ENCODE measurements at places on chromosomes 5 and 9.

- no peak for DNase-seq
Measured at GRCh38 chr9:137198051-137198901, 2.3 kb downstream of the TPRN start.

DNA sequence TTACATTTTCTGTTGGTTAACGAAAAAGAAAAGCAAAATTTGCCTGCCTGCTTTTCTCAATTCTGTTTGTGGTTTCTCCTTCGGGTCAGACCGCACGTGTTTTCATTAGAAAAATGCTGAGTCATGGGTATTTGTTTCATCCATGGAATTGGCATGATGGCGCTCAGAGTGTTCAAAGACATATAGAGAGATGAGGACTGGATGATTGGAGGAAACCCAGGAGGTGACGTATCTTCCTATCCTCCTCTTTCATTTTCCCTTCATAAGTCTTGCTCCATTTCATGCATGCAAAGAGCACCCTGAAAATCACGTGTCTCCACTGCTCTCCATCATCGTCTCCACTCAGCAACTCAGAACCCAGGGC, 353.8 kb upstream of the WWC1 start:
- no peak for DNase-seq

GRCh38 chr5:156119692-156120091, 207.3 kb upstream of the SGCD start:
- no peak for DNase-seq

DNA sequence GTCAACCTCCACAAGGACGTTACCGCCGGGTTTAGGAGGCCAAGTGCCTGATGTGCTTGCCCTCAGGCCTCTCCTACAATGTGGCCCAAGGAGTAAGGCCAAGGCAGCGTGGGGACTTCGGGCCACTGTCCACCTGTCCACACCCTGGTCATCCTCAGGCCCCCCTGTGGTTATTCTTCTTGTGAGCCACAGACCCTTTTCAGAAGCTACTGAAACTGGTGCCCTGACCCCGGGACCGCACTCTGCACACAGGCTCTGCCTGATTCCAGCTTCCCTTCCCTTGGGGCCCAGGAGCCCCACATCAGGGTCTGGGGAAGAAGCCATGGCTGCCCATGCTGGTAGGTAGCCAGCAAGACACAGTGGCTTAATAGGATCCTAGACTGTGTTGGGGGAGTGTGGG, 128.8 kb downstream of the OLFM1 start:
- DNase-seq = no peak

- DNase-seq = no peak
Measured at GRCh38 chr9:69427286-69427685, 102.3 kb downstream of the ENTREP1 start.

GRCh38 chr5:158640593-158640980, 459.1 kb downstream of the EBF1 start:
- no peak for DNase-seq

GRCh38 chr5:173472784-173473278, 143.6 kb downstream of the BOD1 start:
- no peak for DNase-seq

DNA sequence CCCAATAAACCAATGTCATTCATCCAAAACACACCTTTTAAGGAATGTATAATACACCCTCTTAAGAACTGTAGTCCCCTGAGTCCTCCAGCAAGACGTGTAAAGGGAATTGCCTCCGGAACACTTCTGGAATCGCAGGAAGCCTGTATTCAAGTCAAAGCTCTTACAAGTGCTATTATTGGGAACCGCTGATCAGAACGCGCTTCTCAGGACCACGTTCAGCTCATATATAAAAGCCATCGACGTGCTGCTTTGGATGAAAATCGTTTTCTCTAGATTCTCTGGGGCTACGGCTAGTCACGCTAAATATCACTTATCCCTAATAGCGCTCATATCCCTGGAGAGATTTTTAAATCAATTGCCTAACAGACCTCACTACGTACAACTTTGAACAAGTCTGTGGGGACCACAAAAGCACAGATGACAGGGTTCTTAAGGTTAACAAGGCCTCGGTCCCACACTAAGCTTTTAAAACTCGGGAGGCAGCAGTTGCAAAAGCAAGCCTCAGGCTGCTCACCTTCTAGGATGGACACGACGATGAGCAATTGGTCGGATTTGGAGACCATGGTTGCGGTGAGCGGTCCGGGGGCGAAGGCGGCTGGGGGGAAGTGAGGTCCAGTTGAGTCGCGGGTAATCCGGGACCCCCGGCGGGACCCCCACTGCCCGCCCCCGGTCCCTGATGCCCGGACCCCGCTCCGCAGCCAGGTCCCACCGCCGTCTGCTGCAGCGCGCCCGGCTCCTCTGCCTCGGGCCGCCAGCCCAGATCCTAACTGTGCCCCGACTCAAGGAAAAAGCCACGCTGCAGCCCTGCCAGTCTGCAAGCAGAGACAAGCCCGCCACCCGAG, 548 bp downstream of the CEP120 start:
- DNase-seq = no peak

DNA sequence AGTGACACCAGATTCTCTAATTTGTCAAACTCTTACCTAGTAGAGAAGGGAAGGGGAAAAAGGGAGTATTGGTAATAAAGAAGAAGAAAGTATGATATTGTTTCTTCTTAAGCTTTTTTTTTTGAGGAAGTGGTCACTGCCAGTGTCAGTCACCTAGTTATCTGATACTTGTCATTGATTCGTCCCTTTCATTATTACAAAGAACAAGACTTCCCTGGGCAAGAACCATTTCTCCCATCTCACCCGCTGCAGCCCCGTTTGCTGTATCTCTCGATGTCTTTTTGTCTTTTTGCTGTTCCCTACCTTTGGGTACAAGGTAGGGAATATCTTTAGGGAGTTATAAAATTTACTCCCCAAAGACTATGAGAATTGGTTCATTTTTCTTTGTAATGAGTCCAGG, 249.0 kb downstream of the ARHGAP26 start:
- DNase-seq = no peak

DNA sequence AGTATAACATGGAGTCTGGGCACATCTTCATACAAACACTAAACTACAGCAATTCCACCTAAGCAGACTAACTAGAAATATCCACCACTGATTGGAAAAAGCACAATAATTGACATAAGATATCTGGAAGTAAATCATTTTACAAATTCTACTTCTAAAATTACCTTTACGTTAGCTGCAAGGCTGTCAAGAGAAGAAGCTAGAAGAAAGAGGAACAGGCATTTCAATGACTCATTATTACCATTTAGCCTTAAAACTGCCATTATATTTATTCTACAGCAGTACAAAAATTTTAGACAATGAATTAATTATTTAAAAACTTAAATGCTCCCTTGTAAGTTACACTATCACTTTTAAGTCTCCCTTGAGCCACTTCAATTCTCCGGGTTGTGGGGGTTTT, 43.4 kb upstream of the PLPP6 start:
- DNase-seq = no peak

DNA sequence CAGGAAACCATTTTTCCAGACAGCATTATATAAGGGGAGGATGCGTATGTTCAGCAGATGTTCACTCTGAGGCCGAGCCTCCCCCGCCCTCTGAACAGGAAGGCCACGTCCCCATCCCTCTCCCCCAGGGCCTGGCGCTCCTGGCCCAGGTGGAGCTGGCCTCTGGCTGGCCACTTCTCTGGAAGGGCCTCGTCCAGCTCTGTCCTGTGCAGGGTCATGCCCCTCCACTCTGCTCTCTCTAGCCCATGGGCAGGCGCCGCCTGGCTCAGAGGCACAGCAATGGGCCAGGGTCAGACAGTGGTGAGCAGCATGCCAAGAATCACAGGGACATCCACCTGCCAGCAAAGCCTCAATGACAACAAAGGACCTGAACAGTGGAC, 34.2 kb downstream of the ADAMTS2 start:
- DNase-seq = no peak

GRCh38 chr9:2050236-2050635, 35.1 kb downstream of the SMARCA2 start:
- no peak for DNase-seq

Data from kidney epithelial cell (primary cell).